ENCODE measurements at places on chromosomes 3 and 15.

GRCh38 chr15:101795455-101795854 is 7.9 kb upstream of the OR4F6 start:
- H3K36me3 ChIP-seq, result peaks cover 2% of the 10 kb centered on the region
- no peak overlapping the region for H3K27ac ChIP-seq

- peaks cover 35% of the 10 kb centered on the region for H3K4me1 ChIP-seq
- peak overlapping the region; percentile 37 for H3K27ac ChIP-seq
Observed at GRCh38 chr3:195186041-195186709, 84.8 kb downstream of the XXYLT1 start.

- H3K27ac ChIP-seq, result no peak overlapping the region
- peaks cover 11% of the 10 kb centered on the region for H3K36me3 ChIP-seq
- H3K27me3 ChIP-seq, result no peaks in the 10 kb centered on the region
- DNase-seq, result no peak
Observed at GRCh38 chr3:126436826-126437717, 38.6 kb downstream of the ZXDC start.

- H3K4me3 ChIP-seq, result no peak overlapping the region
- no peaks in the 10 kb centered on the region for H3K4me1 ChIP-seq
- no peaks in the 10 kb centered on the region for H3K36me3 ChIP-seq
- no peaks in the 10 kb centered on the region for H3K27me3 ChIP-seq
- H3K27ac ChIP-seq, result no peak overlapping the region
- no peak for DNase-seq
Observed at GRCh38 chr15:27490867-27491595, 520.0 kb downstream of the GABRG3 start.

GRCh38 chr15:101394056-101394630 is 95.4 kb downstream of the PCSK6 start:
- no peak for DNase-seq
- no peaks in the 10 kb centered on the region for H3K36me3 ChIP-seq
- H3K4me3 ChIP-seq, result no peak overlapping the region
- H3K27ac ChIP-seq, result no peak overlapping the region
- H3K4me1 ChIP-seq, result no peaks in the 10 kb centered on the region

GRCh38 chr3:167653760-167654159 is at the start of gene WDR49:
Gene WDR49, minus strand, starts transcription at chr3:167653942. Its CDS starts 517 bp downstream, at chr3:167653425.
- no peak within 1 kb of the TSS for H3K27ac ChIP-seq
- no peak for DNase-seq
- H3K27me3 ChIP-seq, result peaks cover 5% of the 10 kb centered on the region
- no peak within 1 kb of the TSS for H3K4me3 ChIP-seq

DNA sequence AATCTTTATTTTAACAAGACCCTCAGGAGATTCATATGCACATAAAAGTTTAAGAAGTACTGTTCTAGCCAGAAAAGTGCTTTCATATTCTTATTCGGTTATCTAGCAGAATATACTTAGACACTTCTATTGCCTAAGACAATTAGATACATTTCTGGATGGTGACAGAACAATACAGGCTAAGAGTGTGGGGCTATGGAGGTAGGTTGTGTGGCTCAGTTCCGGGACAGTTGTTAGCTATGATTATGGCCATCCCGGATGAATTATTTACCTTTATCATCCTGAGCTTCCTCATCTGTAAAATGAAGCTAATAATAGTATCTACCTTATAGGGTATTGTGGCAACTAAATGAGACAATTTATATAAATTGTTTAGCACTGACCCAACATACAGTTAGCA is 6.6 kb downstream of the FAM98B start:
- no peaks in the 10 kb centered on the region for H3K27me3 ChIP-seq
- DNase-seq, result no peak
- H3K4me3 ChIP-seq, result no peak overlapping the region

DNA sequence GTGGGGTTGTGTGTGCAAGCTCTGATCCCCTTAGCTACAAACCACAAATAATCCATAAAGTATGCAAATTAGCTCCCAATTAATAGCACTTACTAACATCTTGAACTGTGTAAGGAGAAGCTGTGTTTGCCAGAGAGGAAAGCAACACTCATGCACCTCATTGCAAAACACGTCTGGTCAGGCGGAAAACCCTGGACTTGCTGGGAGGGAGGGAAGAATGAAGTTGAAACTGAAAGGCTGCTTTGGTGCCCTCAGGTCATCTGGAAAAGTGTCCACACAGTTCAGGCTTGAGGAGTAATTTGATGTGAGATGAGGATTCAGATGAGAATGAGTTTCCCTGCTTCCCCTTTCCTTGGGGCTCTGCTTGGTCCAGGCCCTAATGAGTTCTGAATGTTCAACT is 185.5 kb upstream of the ANKRD28 start:
- DNase-seq, result no peak
- peaks cover 3% of the 10 kb centered on the region for H3K36me3 ChIP-seq
- no peak overlapping the region for H3K4me3 ChIP-seq
- H3K27ac ChIP-seq, result no peak overlapping the region

DNA sequence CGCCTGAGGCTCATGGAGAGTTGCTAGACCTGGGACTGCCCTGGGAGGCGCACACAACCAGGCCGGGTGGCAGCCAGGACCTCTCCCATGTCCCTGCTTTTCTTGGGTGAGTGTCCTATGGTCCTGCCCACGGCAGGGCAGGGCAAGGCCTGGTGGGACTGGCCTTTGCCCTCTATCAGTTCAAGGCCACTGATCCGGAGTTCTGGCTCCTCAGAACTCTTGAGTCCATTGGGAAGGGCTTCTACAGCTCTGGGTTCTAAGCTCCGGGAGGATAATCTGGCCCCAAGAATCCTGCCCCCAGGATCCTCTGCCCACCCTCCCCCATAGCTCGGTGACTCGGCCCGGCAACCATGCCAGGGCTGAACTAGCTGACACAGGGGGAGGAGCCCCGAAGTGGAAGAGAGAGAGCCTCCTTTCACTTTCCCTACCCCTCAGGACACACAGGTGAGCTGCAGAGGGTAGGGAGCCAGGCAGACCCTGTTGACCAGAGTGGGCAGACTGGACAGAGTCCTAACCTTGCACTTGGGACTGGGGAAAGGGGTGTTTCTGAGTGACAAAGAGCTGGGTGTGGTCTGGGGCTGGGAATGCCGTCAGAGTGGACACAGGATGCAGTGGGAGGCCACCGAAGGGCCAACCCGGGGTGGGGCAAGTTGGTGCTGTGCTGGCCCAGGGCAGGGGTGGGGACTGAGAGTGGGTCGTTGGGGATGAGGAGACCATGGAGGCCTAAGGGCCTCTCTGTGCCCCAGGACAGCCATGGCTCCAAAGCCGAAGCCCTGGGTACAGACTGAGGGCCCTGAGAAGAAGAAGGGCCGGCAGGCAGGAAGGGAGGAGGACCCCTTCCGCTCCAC is 664 bp downstream of the PARP3 start:
- peak overlapping the region; percentile 95 for H3K4me3 ChIP-seq
- DNase-seq, result no peak
- peaks cover 25% of the 10 kb centered on the region for H3K4me1 ChIP-seq
- peaks cover 2% of the 10 kb centered on the region for H3K36me3 ChIP-seq
- H3K27ac ChIP-seq, result peak overlapping the region; percentile 79

DNA sequence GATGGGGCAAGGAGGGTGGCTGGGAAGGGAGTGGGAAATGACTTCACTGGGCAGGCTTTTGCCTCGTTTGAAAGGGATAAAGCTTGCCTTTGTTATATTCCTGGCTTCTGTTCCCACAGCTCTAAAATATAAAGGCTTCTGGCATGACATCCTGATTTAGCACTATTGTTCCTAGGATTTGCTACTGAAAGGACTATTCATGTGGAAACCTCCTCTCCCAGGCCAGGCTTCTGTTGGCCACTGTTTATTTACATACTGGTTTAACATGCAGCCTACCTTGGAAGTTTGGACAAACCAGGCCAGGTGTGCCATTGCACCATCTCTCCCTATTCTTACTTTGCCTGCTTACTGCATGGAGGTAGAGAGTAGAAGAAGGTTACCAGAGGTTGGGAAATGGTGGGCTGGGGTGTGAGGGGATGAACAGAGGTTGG is 2.4 kb upstream of the LMCD1 start:
- H3K27me3 ChIP-seq, result peaks cover 12% of the 10 kb centered on the region
- H3K36me3 ChIP-seq, result no peaks in the 10 kb centered on the region
- peaks cover 10% of the 10 kb centered on the region for H3K4me1 ChIP-seq
- no peak for DNase-seq

GRCh38 chr15:53218666-53219580 is 428.8 kb upstream of the ONECUT1 start:
- H3K4me3 ChIP-seq, result no peak overlapping the region
- no peak overlapping the region for H3K27ac ChIP-seq
- no peaks in the 10 kb centered on the region for H3K4me1 ChIP-seq
- H3K36me3 ChIP-seq, result no peaks in the 10 kb centered on the region
- DNase-seq, result no peak

DNA sequence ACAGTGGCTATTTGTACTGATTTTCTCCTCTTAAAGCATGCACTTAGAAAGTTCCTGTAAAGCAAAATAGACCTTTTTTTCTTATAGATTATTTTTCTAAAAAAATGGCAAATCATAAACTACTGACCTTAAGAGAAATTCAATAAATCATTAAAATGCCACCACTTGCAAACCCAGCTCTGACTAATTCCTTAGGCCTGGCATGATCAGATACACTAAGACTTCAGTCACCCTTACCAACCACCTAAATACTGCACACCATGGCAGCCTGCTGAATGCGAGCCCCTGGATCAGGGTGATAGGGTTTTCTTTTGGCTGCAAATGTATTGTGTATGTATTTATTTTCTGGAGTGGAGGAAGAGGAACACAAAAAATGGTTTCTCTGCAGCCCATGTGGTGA is 370.6 kb upstream of the TBL1XR1 start:
- no peak overlapping the region for H3K27ac ChIP-seq
- no peaks in the 10 kb centered on the region for H3K27me3 ChIP-seq
- DNase-seq, result no peak
- peaks cover 5% of the 10 kb centered on the region for H3K4me1 ChIP-seq
- H3K4me3 ChIP-seq, result no peak overlapping the region

- H3K27ac ChIP-seq, result no peak overlapping the region
- DNase-seq, result no peak
- peaks cover 13% of the 10 kb centered on the region for H3K27me3 ChIP-seq
- H3K36me3 ChIP-seq, result peaks cover 3% of the 10 kb centered on the region
- no peaks in the 10 kb centered on the region for H3K4me1 ChIP-seq
Observed at GRCh38 chr3:153927107-153927506, 194.1 kb upstream of the ARHGEF26 start.

- no peak overlapping the region for H3K4me3 ChIP-seq
- no peak for DNase-seq
Observed at GRCh38 chr15:101018016-101018415, 98.9 kb downstream of the LRRK1 start.

- H3K36me3 ChIP-seq, result peaks cover 18% of the 10 kb centered on the region
- no peak overlapping the region for H3K4me3 ChIP-seq
- peak overlapping the region; percentile 97 for H3K27ac ChIP-seq
- H3K4me1 ChIP-seq, result peaks cover 40% of the 10 kb centered on the region
- DNase-seq, result no peak
- H3K27me3 ChIP-seq, result no peaks in the 10 kb centered on the region
Observed at GRCh38 chr3:4818986-4819693, 160.1 kb upstream of the BHLHE40 start.

DNA sequence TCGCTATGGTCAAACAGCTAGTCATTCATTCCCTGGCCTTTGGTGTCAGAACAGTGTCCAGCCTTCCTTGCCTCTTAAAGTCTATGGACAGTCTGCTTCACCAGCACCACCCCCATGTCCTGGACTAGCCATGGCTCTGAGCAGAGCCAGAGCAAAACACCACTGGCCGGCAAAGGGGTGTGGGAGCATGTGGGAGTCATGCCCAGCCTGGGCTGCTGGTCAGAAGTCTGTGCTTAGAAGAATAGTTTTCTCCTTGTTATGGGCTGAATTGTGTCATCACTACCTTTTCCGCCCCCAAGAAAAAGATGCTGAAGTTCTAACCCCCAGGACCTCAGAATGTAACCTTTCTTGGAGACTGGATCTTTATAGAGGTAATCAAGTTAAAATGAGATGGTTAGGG is 132.9 kb upstream of the LPP start:
- no peak for DNase-seq
- peaks cover 2% of the 10 kb centered on the region for H3K4me1 ChIP-seq
- H3K27me3 ChIP-seq, result no peaks in the 10 kb centered on the region
- H3K4me3 ChIP-seq, result no peak overlapping the region
- H3K36me3 ChIP-seq, result no peaks in the 10 kb centered on the region

DNA sequence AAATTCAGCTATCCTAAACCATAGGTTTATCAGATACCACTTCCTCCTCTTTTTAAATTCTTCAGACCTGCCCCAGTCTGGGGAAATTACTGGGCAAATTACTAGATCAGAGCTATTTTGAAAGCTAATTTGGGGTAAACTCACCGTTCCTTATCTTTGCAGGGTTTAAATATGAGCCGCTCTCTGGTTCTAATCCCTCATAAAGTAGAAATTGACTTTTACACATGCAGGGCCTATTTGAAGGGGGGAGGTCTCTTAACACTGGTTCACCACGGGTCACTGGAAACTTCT is 11.0 kb upstream of the MEIS2 start:
- H3K4me1 ChIP-seq, result peaks cover 3% of the 10 kb centered on the region
- H3K4me3 ChIP-seq, result no peak overlapping the region
- H3K27me3 ChIP-seq, result peaks cover 59% of the 10 kb centered on the region
- no peak for DNase-seq
- H3K36me3 ChIP-seq, result peaks cover 9% of the 10 kb centered on the region

- no peak overlapping the region for H3K27ac ChIP-seq
- DNase-seq, result no peak
- peaks cover 5% of the 10 kb centered on the region for H3K36me3 ChIP-seq
Observed at GRCh38 chr3:172062761-172063160, 23.4 kb downstream of the FNDC3B start.

GRCh38 chr15:25504307-25504706 is 65.5 kb upstream of the UBE3A start:
- DNase-seq, result no peak
- no peak overlapping the region for H3K27ac ChIP-seq
- peaks cover 3% of the 10 kb centered on the region for H3K4me1 ChIP-seq

- H3K4me3 ChIP-seq, result no peak overlapping the region
- no peaks in the 10 kb centered on the region for H3K27me3 ChIP-seq
- DNase-seq, result no peak
- no peak overlapping the region for H3K27ac ChIP-seq
- no peaks in the 10 kb centered on the region for H3K4me1 ChIP-seq
Observed at GRCh38 chr3:175041369-175041768, 182.2 kb downstream of the NAALADL2 start.
